Colonic mucosa (tissue), 4 donors: ENCODE measurements at places on chromosomes 1 and 21.

DNA sequence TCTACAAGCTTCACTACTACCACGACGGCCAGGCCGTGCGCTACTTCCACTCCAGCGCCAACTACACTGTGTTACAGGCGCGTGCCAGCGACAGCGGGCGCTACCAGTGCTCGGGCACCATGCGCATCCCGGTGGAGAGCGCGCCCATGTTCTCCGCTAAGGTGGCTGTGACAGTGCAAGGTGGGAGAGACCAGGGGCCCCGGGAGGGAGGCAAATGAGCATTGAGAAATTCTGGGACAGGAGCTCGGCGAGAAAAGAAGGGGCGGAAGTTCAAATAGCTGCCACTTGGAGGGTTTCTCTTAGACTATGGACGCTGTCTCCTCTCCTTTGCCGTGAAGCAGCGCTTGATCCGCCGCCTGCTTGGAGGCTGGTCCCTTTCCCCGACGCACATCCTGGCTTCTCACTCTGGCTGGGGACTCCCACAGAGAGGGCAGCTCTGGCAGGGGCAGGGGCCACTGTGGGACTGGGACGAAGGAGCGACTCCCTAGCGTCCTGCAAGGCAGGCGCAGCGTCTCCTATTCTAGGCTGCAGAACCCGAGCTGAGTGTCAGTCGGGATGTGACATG, 4.6 kb downstream of the FCRLB start:
- no peaks in the 10 kb centered on the region for H3K4me1 ChIP-seq
- no peaks in the 10 kb centered on the region for H3K36me3 ChIP-seq
- DNase-seq: peak; percentile 27
- peak overlapping the region; percentile 55 for H3K27ac ChIP-seq

DNA sequence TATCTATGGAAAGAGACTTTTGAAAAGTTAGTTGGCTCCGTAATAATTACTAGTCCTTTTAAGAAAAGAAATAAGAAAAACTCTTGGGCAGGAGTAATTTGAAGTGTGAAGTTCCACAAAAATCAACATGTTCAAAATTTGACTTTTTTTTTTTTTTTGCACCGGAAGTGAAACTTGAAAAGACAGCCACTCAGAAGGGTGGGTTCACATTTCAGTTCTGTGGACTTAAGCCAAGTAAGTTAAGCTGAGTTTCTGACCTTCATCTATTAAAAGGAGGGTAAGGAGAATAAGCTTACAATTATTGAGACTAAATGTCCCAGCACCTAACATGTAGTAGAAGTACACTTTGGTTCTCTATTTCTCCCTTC, 11.0 kb downstream of the RO60 start:
- DNase-seq: no peak
- no peaks in the 10 kb centered on the region for H3K36me3 ChIP-seq
- H3K4me1 ChIP-seq: no peaks in the 10 kb centered on the region
- H3K27ac ChIP-seq: no peak overlapping the region

- H3K4me3 ChIP-seq: no peak overlapping the region
- H3K4me1 ChIP-seq: no peaks in the 10 kb centered on the region
- peak overlapping the region; percentile 55 for H3K27ac ChIP-seq
- H3K27me3 ChIP-seq: no peaks in the 10 kb centered on the region
- peak; percentile 48 for DNase-seq
- H3K36me3 ChIP-seq: no peaks in the 10 kb centered on the region
Measured at GRCh38 chr1:21623410-21623961, 45.7 kb downstream of the RAP1GAP start.

DNA sequence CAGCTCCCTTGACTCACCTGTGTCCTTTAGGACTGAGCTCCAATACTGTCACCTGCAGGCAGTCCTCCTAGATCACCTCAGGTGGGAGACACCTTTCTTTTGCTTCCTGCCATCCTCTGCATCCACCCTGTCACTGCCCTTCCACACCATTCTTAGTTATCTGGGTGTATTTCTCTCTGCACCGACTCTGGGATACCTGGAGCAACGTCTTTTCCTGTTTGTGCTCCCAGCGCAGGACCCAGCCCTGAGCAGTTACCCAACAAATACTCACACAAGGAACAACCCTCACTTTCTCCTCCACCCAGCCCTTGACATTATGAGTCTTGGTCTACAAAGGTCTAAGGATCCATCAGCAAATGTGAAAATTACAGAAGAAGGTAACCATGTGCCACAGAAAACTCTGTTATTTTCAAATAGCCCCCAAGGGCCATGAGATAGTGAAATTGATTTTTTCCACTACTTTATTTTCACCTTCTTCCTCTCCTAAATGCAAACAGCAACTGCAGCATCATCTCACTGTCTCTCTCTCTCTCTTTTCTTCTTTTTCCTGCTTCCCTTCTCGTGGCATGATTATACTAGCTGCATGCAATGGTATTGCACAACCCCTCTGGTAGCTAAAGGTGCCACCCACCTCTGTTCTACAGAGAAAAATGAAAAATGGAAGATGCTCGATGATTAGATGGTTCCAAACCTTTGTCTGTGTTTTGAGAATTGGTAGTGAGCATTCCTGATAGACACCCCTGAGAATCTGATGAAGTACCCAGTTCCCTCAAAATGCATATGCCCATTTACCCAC, 89.0 kb downstream of the MIS18A start:
- no peaks in the 10 kb centered on the region for H3K4me1 ChIP-seq
- H3K4me3 ChIP-seq: no peak overlapping the region
- no peaks in the 10 kb centered on the region for H3K27me3 ChIP-seq
- DNase-seq: no peak
- no peak overlapping the region for H3K27ac ChIP-seq
- no peaks in the 10 kb centered on the region for H3K36me3 ChIP-seq

GRCh38 chr1:40914927-40915569, 52.9 kb upstream of the CITED4 start:
- DNase-seq: no peak
- H3K27me3 ChIP-seq: no peaks in the 10 kb centered on the region
- H3K27ac ChIP-seq: no peak overlapping the region
- no peaks in the 10 kb centered on the region for H3K36me3 ChIP-seq

- no peak overlapping the region for H3K4me3 ChIP-seq
- H3K4me1 ChIP-seq: no peaks in the 10 kb centered on the region
- H3K36me3 ChIP-seq: no peaks in the 10 kb centered on the region
Measured at GRCh38 chr1:200733907-200734306, 4.8 kb upstream of the CAMSAP2 start.

- H3K27me3 ChIP-seq: no peaks in the 10 kb centered on the region
- no peak overlapping the region for H3K27ac ChIP-seq
- H3K4me1 ChIP-seq: no peaks in the 10 kb centered on the region
Measured at GRCh38 chr1:89953131-89953626, 41.7 kb upstream of the ZNF326 start.

DNA sequence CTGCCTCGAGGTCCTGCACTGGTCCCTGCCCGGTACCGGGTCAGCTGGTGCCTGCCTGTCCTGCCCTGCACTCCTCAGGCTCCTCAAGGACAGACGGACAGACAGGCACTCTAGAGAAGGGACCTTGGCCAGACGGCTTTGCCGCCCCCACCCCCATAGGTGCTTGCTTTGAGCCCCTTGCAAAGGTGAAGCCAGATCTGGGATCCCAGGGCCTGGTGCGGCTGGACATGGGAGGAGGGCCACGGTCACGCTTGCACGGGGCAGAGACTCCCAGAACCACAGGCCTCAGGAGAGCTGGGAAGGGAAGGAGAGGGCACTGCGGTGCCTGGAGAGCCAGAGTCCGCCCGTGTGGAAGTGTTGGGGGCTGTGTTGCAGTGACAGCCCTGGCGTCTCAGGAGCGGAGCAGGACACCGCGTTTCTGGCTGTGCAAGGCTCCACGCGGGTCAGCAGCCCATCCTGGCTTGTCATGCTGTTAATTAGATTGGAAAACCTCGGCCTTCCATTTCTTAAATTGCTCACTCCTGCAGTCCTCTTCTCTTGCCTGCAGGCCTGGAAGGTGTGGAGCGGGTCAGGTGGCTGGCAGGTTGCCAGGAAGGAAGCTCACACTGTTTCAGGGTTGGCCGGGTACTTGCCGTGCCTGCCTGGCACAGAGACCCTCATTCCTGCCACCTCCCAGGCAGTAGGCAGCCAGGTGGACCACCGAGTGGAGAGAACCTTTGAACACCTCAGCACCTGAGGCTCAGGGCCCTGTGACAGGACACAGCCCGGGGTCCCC, 16.3 kb downstream of the COL18A1 start:
- DNase-seq: no peak
- no peaks in the 10 kb centered on the region for H3K4me1 ChIP-seq
- H3K36me3 ChIP-seq: no peaks in the 10 kb centered on the region
- H3K4me3 ChIP-seq: no peak overlapping the region
- H3K27ac ChIP-seq: no peak overlapping the region

- no peak overlapping the region for H3K4me3 ChIP-seq
- H3K36me3 ChIP-seq: no peaks in the 10 kb centered on the region
- DNase-seq: no peak
- H3K27ac ChIP-seq: no peak overlapping the region
- H3K27me3 ChIP-seq: no peaks in the 10 kb centered on the region
Measured at GRCh38 chr1:200353232-200353631, 56.6 kb downstream of the ZNF281 start.

GRCh38 chr1:98700228-98700627, 38.7 kb downstream of the SNX7 start:
- no peak overlapping the region for H3K4me3 ChIP-seq
- DNase-seq: no peak

GRCh38 chr1:202189001-202189790, 4.4 kb upstream of the LGR6 start:
- no peak overlapping the region for H3K27ac ChIP-seq
- peaks cover 14% of the 10 kb centered on the region for H3K27me3 ChIP-seq
- H3K36me3 ChIP-seq: no peaks in the 10 kb centered on the region
- no peak overlapping the region for H3K4me3 ChIP-seq
- DNase-seq: peak; percentile 83

DNA sequence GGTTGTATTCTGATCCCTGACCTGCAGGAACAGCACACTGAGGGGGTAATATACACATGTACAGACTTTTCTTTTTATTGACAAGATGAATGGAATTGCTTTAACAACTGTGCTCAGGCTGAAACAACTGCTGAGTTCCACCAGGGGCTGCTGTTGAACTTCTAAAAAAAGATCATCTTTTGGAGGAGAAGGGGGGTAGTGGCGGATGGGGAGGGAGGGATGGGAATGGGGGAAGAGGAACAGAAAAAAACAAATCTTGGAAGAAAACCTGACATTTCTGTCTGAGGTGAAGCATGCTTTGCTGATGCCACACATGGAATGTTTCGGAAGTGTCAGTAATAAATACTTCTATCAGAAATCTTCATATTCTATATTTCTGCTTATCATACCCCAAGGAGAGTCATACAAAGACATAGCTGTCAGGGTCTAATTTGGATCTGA, 75.0 kb downstream of the RWDD3 start:
- no peak overlapping the region for H3K27ac ChIP-seq
- DNase-seq: no peak
- H3K4me3 ChIP-seq: no peak overlapping the region
- no peaks in the 10 kb centered on the region for H3K36me3 ChIP-seq
- no peaks in the 10 kb centered on the region for H3K4me1 ChIP-seq
- H3K27me3 ChIP-seq: no peaks in the 10 kb centered on the region

DNA sequence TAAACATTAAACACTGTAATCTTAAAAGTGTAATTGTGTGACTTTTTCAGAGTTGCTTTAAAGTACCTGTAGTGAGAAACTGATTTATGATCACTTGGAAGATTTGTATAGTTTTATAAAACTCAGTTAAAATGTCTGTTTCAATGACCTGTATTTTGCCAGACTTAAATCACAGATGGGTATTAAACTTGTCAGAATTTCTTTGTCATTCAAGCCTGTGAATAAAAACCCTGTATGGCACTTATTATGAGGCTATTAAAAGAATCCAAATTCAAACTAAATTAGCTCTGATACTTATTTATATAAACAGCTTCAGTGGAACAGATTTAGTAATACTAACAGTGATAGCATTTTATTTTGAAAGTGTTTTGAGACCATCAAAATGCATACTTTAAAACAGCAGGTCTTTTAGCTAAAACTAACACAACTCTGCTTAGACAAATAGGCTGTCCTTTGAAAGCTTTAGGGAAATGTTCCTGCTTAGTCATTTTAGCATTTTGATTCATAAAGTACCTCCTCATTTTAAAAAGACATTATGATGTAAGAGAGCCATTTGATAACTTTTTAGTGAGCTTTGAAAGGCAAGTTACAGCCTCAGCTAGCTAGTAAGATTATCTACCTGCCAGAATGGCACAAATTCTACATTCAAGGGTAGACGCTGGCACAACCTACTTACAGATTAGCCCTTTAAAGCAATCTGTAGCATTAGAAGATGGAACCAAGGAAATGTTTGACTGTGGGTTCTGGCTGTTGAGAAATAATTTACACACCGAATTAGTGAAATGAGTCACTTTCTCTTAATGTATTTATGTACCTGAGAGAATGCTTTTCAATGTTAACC, 9.4 kb downstream of the SOD1 start:
- H3K27me3 ChIP-seq: no peaks in the 10 kb centered on the region
- no peak for DNase-seq
- no peak overlapping the region for H3K27ac ChIP-seq

DNA sequence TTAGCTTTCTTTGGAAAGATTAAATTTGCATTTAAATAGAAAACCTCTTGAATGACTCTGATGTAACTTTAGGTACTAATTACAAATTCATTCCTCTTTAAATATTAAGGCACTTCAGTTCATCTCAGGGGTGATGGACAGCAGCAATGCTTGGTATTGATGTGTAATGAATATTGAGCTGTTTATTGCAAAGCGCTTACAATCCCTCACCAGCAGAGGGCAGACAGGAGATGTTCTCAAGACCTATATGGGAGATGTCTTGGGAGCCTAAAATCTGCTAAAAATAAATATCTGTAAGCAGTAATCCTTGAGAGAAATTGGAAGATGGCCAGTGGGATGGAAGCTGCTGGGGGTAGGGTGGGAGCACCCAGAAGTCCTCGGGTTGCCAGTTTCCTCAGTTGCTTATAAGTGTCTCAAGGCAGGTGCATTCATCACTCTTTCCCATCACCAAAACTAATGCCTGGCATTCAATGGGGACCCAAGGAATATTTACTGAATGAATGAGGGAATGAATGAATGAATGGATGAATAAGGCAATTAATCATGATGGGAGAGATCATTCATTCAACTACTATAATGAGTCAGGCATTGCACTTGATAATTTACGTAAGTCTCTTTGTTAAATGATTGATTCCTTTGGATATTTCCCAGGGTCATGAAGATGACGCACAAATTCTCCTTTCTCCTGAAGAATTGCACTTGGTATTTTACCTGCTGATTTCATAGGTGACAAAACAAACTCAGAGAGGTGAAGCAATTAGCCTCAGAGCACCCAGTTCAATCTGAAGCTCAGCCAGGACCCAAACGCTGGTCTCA, 2.3 kb downstream of the KLHDC8A start:
- H3K36me3 ChIP-seq: no peaks in the 10 kb centered on the region

GRCh38 chr21:40278345-40278744, 411.1 kb downstream of the PCP4 start:
- no peaks in the 10 kb centered on the region for H3K36me3 ChIP-seq
- no peaks in the 10 kb centered on the region for H3K27me3 ChIP-seq
- no peak overlapping the region for H3K4me3 ChIP-seq
- no peak overlapping the region for H3K27ac ChIP-seq
- no peaks in the 10 kb centered on the region for H3K4me1 ChIP-seq
- no peak for DNase-seq
